Activated naive CD4-positive, alpha-beta T cell treated with anti-CD3 and anti-CD28 coated beads for 36 hours (primary cell): ENCODE measurements at places on chromosomes 12 and 14. TPM values are rescaled to one million over a fixed set of nuclear protein-coding genes. Genes with fewer than 3 reads are reported as not detected.

GRCh38 chr12:116480210-116480810 is 78.9 kb upstream of the MAP1LC3B2 start:
- no peak for DNase-seq

DNA sequence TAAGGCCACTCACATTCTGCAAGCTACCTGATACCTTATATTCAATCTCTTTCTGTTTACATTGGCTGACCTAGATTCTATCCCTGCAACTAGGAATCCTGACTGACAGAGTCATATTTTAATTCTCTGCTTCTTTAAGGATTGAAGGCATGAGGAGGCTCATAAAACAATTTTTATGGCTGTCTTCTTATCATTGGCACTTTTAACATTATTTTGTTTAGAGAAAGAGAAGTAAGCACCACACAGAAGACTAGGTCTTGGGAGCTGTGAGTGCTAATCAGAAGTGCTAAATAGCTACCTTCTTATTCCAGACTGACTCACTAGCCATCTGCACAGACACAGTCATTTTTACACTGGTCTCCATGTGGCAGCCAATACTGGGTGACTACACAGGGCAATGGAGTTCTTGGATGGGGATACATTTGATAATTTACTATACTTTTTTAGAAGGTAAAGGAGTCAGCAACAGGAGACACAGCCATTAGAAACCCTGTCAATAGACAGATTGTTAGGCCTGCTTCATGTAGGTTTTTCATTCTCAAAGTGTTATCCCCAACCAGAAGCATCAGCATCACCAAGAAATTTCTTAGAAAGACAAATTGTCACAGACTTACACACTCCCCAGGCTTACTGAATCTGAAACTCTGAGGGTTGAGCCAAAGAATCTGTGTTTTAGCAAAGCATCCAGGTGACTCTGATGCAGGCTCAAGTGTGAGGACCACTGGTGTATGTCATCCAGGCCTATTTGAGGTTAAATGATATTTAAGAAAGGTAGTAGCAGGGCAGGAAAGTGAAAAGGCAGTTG is 214.1 kb downstream of the DUSP6 start:
- DNase-seq, result peak; percentile 40

GRCh38 chr14:105818712-105819005 is 292.3 kb downstream of the TMEM121 start:
- DNase-seq, result no peak

GRCh38 chr14:89771251-89771650 is 183.3 kb downstream of the EFCAB11 start:
- DNase-seq, result no peak

DNA sequence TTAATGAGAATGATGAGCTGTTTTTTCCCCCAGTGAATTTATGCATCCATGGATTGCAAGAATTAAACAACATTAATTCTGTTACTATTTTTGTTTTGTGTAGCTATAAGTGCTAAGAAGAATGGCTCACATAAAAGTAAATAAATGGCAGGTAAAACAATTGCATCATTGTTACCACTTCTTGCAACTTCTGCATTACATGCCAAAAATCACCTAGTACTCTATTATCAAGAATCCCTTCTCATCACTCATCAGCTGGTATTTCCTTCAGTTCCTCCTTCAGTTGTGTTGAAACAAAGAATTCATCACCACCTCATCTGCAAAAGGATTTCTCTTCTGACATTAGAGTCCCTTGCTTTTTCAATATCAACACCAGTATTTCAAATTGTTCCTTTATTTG is 773 bp downstream of the A2M start:
- DNase-seq, result no peak

GRCh38 chr12:51891843-51892242 is 3.9 kb downstream of the ANKRD33 start:
- DNase-seq, result no peak

DNA sequence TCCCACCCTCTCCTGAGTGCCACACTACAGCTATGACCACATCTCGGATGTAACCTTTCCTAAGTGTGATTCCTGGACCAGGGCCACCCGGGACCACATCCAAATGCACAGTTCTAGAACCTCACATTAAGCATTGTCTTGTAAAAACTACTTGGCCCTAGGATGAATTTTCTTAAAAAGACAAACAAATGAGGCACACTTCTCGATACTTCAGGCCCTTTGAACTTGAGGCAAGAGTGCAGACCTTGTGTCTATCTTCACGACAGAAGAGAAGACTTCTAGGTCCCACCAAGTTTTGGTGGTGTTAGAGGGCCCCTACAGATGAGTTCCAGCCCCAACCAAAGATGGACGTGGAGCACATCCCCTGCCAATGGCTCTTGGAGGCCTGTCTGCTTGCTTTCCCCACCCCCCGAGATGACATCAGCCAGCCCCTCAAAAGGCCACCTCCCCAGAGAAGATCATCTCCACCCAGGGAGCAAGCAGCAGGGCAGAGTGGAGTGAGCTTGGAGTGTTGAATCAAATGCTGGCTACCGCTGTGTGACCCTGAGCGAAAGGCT is 9.3 kb downstream of the ISCU start:
- no peak for DNase-seq

- no peak for DNase-seq
These were observed 22.1 kb downstream of the SLC6A13 start for GRCh38 chr12:240566-240965.

DNA sequence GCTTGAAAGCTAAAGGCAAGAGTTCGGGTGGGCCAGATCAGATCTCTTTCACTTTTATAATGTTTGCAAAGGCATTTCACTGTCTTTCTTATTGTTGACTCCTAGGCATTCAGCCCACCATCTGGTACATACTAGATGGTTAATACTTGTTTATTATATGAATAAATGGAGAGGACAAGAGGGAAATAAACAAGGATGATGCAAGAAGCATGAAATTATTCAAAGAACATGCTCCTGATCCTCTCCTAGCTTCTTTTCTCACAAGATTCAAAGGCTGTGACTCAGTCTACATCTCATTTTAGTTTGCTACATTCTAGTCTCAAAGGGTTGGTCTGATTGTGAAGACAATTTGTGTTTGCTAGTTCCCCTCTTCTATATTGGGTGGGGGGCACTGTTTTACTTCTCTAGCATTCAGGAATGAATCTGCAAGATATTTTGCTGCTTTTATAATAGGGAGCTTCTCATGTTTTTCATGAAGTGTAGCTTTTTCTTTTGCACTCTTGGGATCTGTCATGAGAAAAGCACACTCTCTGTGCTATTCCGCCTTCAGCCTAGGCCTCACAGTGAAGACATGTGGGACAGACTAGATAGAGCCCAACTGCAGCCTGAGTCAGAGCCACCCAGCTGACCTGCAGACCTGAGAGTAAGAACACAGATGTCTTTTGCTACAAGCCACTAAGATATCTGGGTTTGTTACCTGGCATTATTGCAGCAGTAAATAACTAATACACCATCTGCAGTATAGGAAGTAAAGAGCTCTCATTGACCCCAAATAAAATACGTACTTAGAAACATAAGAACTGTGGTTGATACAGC is 65.7 kb downstream of the PTHLH start:
- no peak for DNase-seq

GRCh38 chr12:86711731-86712130 is 455.5 kb upstream of the MGAT4C start:
- no peak for DNase-seq

DNA sequence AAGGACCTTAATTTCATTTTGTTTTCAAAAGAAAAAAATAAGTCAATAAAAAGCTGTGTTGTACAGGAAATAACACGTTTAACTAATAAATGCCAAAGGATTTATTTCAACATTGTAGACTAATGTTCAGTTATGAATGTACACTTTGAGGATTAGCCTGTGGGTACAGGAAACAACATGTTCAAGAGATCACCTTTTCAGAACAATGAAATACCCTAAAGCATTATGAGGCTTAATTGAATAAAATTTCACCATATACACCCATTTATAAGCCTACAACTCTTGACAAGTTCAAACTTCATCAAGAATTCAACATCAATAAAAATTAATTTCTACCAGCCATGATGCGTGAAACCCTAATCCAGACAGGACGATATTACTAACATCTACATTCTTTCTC is 56.6 kb upstream of the SLC6A15 start:
- no peak for DNase-seq

DNA sequence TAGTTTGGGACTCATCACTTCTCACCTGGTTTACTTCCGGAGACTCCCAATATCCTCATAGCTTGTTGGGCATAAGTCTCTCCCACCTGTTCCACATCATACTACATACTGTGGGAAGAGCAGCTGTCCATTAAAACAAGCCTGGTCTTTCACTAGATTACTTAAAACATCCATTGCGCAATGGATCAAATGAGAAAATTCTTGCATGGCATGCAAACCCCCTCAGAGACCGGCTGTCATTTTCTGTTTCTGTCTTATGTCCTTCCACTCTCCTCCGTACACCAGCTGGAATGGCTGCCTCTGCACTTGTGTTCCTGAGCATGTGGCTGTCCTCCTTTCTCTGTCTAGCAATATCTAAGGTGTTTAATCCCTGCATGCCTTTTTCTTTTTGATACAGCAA is 265.6 kb downstream of the TMEM117 start:
- no peak for DNase-seq

GRCh38 chr14:47422191-47422590 is 253.2 kb downstream of the MDGA2 start:
- no peak for DNase-seq

GRCh38 chr12:90945070-90945649 is 9.8 kb downstream of the CCER1 start:
- DNase-seq, result no peak

DNA sequence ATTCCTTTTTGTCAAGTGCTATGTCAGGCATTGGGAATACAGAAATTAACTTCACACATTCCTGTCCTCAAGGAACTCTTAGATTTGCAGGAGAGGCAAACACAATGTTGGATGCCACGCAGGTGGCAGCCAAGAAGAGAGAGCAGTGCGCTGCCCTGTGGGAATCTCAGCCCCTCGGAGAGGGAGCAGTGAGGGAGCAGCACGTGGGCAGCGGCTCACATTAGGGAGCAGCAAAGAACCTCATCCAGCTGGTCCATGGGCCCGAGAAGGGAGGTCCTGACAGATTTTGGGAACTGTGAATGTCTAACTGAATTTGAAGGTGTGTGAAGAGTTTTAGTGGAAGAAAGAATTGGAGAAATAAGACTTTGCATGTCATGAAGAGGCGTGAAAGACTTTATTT is 47.2 kb upstream of the EVL start:
- DNase-seq, result no peak

- DNase-seq, result no peak
These were observed 134.2 kb downstream of the KCNK10 start for GRCh38 chr14:88188745-88189416.

Gene FIGNL2
- total RNA-seq, result 0.36 TPM

Gene SMCO2
- total RNA-seq, result 0.19 TPM

Gene P2RX7
- 6.3 TPM for total RNA-seq

Gene TSPAN9
- total RNA-seq, result 0.72 TPM

Gene RTL1
- not detected for total RNA-seq

Gene C12orf54
- not detected for total RNA-seq

Gene JPH4
- 0.05 TPM for total RNA-seq

Gene LRP1
- total RNA-seq, result 1.5 TPM

Gene CLEC4D
- total RNA-seq, result not detected

Gene SLC5A8
- not detected for total RNA-seq

Gene RHEBL1
- 15.2 TPM for total RNA-seq
